ENCODE measurements at places on chromosomes 5 and 9. TPM values are rescaled to one million over a fixed set of nuclear protein-coding genes. Genes with fewer than 3 reads are reported as not detected.

CACFD1 gene
- 34.3 TPM for total RNA-seq

HDAC3 gene
- 45.8 TPM for total RNA-seq

SLCO6A1 gene
- total RNA-seq = not detected

PGM5 gene
- 26.3 TPM for total RNA-seq

ALDH1B1 gene
- 10.8 TPM for total RNA-seq

SLIT3 gene
- total RNA-seq = 48.6 TPM

DEPDC1B gene
- total RNA-seq = 0.30 TPM

FAM200C gene
- total RNA-seq = 6.1 TPM

GRM6 gene
- not detected for total RNA-seq

RNF183 gene
- not detected for total RNA-seq

GRCh38 chr5:37319037-37319782 lies 51.7 kb downstream of the NUP155 start:
- H3K4me1 ChIP-seq = no peaks in the 10 kb centered on the region
- H3K27me3 ChIP-seq = no peaks in the 10 kb centered on the region
- no peak overlapping the region for H3K27ac ChIP-seq
- H3K4me3 ChIP-seq = no peak overlapping the region
- peaks cover 97% of the 10 kb centered on the region for H3K36me3 ChIP-seq

- no peak for DNase-seq
- no peaks in the 10 kb centered on the region for H3K4me1 ChIP-seq
- H3K27ac ChIP-seq = no peak overlapping the region
- no peak overlapping the region for H3K4me3 ChIP-seq
- no peaks in the 10 kb centered on the region for H3K36me3 ChIP-seq
- no peaks in the 10 kb centered on the region for H3K27me3 ChIP-seq
Measured at GRCh38 chr5:175460126-175460525, 16.1 kb upstream of the DRD1 start.

DNA sequence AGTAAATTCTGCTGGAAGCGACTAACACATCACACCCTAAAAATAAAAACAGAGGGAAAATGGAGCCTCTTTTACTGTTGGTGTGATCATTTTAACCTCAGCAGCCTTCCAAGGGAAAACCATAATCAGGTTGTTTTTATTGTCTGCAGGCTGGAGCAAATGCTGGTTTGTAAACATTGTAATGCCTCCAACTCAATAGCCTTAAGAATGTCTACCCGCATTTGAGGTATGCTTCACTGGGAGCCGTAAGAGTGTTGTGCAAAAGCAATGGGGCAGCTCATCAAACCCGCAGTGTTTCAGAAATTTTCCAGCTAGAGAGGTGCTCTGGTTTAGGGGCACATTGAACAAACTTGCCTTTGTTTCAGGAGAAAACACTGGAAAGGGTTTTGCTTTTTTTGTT lies 17.0 kb downstream of the NIM1K start:
- H3K4me3 ChIP-seq = no peak overlapping the region
- no peaks in the 10 kb centered on the region for H3K4me1 ChIP-seq
- no peaks in the 10 kb centered on the region for H3K36me3 ChIP-seq

- peak overlapping the region; percentile 22 for H3K27ac ChIP-seq
- H3K4me1 ChIP-seq = no peaks in the 10 kb centered on the region
- H3K36me3 ChIP-seq = no peaks in the 10 kb centered on the region
Measured at GRCh38 chr9:8783941-8784340, 984.4 kb upstream of the DMAC1 start.

DNA sequence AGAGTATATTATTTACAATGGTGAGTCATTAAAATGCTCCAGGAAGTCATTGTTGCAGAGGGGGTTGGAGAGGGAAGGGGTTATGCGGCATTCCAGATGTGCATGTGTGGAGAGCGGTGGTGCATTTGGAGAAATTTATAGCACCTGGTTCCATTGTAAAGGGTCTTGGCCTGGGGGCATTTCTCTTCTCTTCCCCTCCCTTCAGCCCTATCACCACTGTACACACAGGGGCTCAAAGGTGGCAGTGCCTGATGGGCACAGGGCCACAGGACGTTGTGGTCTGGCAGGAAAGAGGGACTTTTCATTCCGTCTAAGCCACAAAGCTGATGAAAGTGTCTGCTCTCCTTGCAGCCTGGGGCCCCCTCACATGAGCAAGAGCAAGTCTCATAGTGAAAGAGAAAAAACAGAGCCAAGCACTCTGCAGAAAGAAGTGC lies 442.4 kb upstream of the ZNF462 start:
- no peak overlapping the region for H3K4me3 ChIP-seq
- no peak for DNase-seq
- no peaks in the 10 kb centered on the region for H3K36me3 ChIP-seq
- no peaks in the 10 kb centered on the region for H3K27me3 ChIP-seq
- H3K4me1 ChIP-seq = no peaks in the 10 kb centered on the region

DNA sequence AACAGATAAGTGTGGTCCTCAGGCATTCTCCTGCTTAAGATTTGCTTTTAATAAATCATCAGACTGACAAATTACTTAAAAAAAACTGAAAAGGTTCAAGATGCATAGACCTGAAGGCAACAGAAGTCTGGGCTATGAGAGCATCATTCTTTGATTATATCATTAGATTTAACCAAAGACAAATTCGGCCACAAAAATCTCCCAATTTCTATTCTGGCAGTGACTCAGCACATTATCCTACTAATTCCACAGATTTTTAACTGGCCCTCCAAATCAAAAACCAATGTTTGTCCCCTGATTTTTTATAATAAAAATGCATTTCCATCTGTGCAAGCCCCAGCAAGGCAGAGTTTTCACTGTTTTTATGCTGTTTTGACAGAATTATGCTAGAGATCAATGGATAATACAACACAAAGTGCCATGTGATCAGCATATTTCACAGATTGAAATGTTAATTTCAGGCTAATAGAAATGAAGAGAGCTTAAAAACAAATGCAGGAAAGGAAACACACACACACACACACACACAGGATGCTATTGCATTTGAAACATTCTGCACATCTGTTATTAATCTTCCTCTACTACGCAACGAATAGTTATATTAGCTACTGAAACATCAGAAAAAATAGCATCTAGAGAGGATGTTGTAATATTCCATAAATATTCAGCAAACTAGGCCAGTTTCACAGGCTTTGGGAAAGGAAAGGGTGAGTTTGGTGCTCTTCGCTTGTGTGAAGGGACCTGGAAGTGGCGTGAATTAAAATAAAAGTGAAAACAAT lies 177.6 kb upstream of the ST8SIA4 start:
- H3K4me3 ChIP-seq = no peak overlapping the region
- H3K27me3 ChIP-seq = no peaks in the 10 kb centered on the region
- no peaks in the 10 kb centered on the region for H3K4me1 ChIP-seq
- DNase-seq = no peak
- no peak overlapping the region for H3K27ac ChIP-seq

- no peaks in the 10 kb centered on the region for H3K27me3 ChIP-seq
- H3K27ac ChIP-seq = no peak overlapping the region
- DNase-seq = no peak
- no peaks in the 10 kb centered on the region for H3K4me1 ChIP-seq
Measured at GRCh38 chr5:167731951-167732350, 559.5 kb upstream of the WWC1 start.

GRCh38 chr9:125970340-125970739 lies 223.2 kb downstream of the PBX3 start:
- no peak for DNase-seq
- H3K27me3 ChIP-seq = no peaks in the 10 kb centered on the region
- H3K4me1 ChIP-seq = no peaks in the 10 kb centered on the region
- no peak overlapping the region for H3K4me3 ChIP-seq
- H3K36me3 ChIP-seq = peaks cover 21% of the 10 kb centered on the region

- peak; percentile 80 for DNase-seq
- no peaks in the 10 kb centered on the region for H3K36me3 ChIP-seq
- H3K4me1 ChIP-seq = peaks cover 10% of the 10 kb centered on the region
- H3K27ac ChIP-seq = peak overlapping the region; percentile 96
- no peaks in the 10 kb centered on the region for H3K27me3 ChIP-seq
Measured at GRCh38 chr9:95316794-95317118, 753 bp downstream of the FANCC start.

GRCh38 chr9:118618849-118619248 lies 750.4 kb downstream of the BRINP1 start:
- no peak overlapping the region for H3K27ac ChIP-seq
- no peak for DNase-seq
- no peaks in the 10 kb centered on the region for H3K4me1 ChIP-seq
- H3K27me3 ChIP-seq = no peaks in the 10 kb centered on the region

GRCh38 chr9:98172604-98173003 lies 19.8 kb downstream of the CORO2A start:
- H3K4me1 ChIP-seq = peaks cover 35% of the 10 kb centered on the region
- H3K27me3 ChIP-seq = no peaks in the 10 kb centered on the region
- H3K27ac ChIP-seq = no peak overlapping the region
- H3K36me3 ChIP-seq = no peaks in the 10 kb centered on the region

GRCh38 chr9:76818271-76818670 lies 54.0 kb downstream of the PCA3 start:
- H3K4me3 ChIP-seq = no peak overlapping the region
- H3K27me3 ChIP-seq = no peaks in the 10 kb centered on the region
- no peaks in the 10 kb centered on the region for H3K4me1 ChIP-seq
- no peak overlapping the region for H3K27ac ChIP-seq
- no peaks in the 10 kb centered on the region for H3K36me3 ChIP-seq

DNA sequence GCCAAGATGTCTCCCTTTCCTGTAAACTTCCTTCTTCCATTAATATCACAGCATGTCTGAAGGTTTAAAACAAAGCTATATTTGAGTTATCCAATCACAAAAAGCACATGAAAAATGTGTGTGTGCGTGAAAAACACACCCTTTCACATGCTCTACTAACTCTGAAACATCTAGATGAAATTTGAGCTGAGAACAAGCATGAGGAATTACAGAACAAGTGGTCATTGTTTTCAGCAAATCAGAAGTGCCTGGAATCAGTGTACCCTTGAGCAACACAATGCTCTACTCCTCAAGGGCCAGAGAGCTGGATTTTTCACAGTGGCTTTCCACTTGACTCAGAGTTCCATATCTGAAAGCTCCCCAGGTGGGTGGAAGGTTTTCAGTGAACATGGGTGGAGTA lies 255.9 kb downstream of the PSAT1 start:
- no peak overlapping the region for H3K27ac ChIP-seq
- H3K36me3 ChIP-seq = no peaks in the 10 kb centered on the region
- no peaks in the 10 kb centered on the region for H3K27me3 ChIP-seq
- no peaks in the 10 kb centered on the region for H3K4me1 ChIP-seq
- DNase-seq = no peak

- H3K27me3 ChIP-seq = no peaks in the 10 kb centered on the region
- no peak overlapping the region for H3K4me3 ChIP-seq
- no peak for DNase-seq
- H3K36me3 ChIP-seq = no peaks in the 10 kb centered on the region
Measured at GRCh38 chr5:143896966-143897365, 85.0 kb downstream of the HMHB1 start.

GRCh38 chr9:81560851-81561732 lies 128.3 kb downstream of the TLE1 start:
- no peaks in the 10 kb centered on the region for H3K36me3 ChIP-seq
- H3K4me3 ChIP-seq = no peak overlapping the region
- no peak for DNase-seq
- H3K4me1 ChIP-seq = peaks cover 19% of the 10 kb centered on the region
- no peaks in the 10 kb centered on the region for H3K27me3 ChIP-seq
- H3K27ac ChIP-seq = no peak overlapping the region

- no peaks in the 10 kb centered on the region for H3K36me3 ChIP-seq
- H3K27me3 ChIP-seq = no peaks in the 10 kb centered on the region
- H3K27ac ChIP-seq = no peak overlapping the region
- no peaks in the 10 kb centered on the region for H3K4me1 ChIP-seq
- no peak for DNase-seq
Measured at GRCh38 chr9:83024506-83025125, 38.3 kb downstream of the RASEF start.

GRCh38 chr9:109886617-109887016 lies 106.6 kb downstream of the PALM2AKAP2 start:
- H3K27me3 ChIP-seq = no peaks in the 10 kb centered on the region
- H3K4me3 ChIP-seq = no peak overlapping the region
- H3K4me1 ChIP-seq = peaks cover 26% of the 10 kb centered on the region
- no peaks in the 10 kb centered on the region for H3K36me3 ChIP-seq

GRCh38 chr9:90987566-90987965 lies 185.9 kb downstream of the SYK start:
- H3K4me1 ChIP-seq = no peaks in the 10 kb centered on the region
- no peak for DNase-seq
- H3K27ac ChIP-seq = no peak overlapping the region
- H3K27me3 ChIP-seq = no peaks in the 10 kb centered on the region

DNA sequence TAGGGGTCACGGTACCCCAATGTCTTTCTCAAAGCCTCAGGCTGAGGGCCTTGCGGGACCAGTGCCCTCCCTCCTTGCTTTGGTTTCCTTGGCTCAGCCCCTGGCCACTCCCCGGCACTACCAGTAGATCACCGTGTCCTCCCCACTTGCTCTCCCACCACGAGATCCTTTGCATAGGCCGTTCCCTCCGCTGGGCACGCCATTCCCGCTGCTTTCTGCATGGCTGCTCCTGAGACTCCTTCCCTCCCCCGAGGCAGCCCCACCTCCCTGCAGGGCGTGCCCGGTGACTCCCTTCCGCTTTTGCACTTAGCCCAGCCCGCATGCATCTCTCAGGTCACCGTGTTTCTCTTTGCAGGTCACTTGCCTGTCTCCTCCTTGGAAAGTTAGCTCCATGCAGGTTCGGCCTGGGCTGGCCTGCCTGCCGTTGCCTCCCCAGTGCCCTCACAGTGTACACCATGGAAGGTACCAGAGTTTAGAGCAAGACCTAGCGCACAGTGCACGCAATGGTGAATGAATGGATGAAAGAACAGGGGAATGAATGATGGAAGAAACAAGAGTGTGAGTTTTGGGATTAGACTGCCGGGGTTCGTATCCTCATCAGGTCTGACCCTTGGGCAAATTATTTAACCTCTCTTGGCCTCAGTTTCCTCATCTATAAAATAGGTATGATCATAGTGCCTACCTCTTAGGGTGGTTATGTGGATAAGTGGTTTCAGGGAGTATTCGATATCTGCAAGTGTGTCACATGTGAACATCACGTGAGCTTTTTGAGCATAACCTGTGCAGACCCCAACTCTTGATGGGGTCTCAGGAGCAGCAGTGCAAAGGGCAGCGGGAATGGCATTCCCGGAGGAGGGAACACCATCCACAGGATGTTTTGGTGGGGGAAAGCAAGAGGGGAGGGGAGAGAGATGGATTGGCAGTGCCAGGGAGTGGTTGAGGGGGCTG lies 214.3 kb downstream of the C9orf50 start:
- DNase-seq = peak; percentile 68
- H3K4me3 ChIP-seq = no peak overlapping the region
- no peaks in the 10 kb centered on the region for H3K27me3 ChIP-seq

- H3K4me3 ChIP-seq = no peak overlapping the region
- H3K36me3 ChIP-seq = no peaks in the 10 kb centered on the region
- no peak overlapping the region for H3K27ac ChIP-seq
- no peaks in the 10 kb centered on the region for H3K4me1 ChIP-seq
Measured at GRCh38 chr5:172521338-172521932, 67.1 kb upstream of the SH3PXD2B start.

All from lower lobe of right lung (tissue), 2 donors.